Chondrocyte (in vitro differentiated cells): ENCODE measurements at places on chromosomes 11 and 22.

GRCh38 chr22:25167834-25168601 lies 31.6 kb upstream of the CRYBB3 start:
- peak; percentile 54 for DNase-seq

DNA sequence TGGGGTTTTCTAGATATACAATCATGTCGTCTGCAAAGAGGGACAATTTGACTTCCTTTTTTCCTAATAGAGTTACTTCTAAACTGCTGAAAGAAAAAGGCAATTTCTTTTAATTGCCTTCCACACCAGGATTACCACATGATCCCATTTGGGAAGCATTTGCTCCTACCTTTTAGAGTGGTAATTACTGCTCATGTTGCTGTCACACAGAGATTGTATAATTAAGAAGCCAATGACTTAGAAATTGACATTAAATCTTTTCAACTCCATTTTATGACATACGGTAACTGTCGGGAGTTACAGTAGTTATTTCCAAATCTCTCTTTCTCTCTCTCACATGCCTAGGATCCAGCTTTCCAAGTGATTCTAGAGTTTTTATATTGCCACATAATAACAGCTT lies 17.8 kb upstream of the RAG2 start:
- DNase-seq = no peak

- peak; percentile 56 for DNase-seq
These were observed 55.0 kb upstream of the EMID1 start for GRCh38 chr22:29150701-29151100.

- no peak for DNase-seq
These were observed 1.4 kb downstream of the SMPD1 start for GRCh38 chr11:6391537-6392134.

GRCh38 chr11:118877487-118878162 lies 6.1 kb upstream of the CXCR5 start:
- no peak for DNase-seq

DNA sequence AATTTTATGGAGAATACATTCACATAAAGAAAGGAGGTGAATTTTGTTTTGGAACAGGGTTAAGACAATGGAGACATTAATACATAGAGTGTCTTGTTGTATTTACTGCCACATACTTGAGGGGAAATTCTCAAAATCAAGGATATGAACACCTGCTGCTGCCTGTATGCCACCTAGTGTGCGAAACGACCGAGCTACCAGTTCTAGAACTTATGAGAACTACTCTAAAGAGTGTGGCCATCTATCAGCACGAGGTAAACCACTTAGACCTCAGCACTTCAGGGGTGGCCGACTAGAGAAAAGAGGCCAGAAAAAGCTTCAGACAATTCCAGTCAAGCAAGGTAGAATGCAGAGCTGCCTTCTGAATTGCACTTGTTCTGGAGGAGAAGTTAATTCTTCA lies 1.5 kb upstream of the AGBL2 start:
- no peak for DNase-seq

- no peak for DNase-seq
These were observed 7.4 kb downstream of the MCM5 start for GRCh38 chr22:35407362-35407761.

- no peak for DNase-seq
These were observed 115.7 kb upstream of the C11orf87 start for GRCh38 chr11:109306322-109306721.

DNA sequence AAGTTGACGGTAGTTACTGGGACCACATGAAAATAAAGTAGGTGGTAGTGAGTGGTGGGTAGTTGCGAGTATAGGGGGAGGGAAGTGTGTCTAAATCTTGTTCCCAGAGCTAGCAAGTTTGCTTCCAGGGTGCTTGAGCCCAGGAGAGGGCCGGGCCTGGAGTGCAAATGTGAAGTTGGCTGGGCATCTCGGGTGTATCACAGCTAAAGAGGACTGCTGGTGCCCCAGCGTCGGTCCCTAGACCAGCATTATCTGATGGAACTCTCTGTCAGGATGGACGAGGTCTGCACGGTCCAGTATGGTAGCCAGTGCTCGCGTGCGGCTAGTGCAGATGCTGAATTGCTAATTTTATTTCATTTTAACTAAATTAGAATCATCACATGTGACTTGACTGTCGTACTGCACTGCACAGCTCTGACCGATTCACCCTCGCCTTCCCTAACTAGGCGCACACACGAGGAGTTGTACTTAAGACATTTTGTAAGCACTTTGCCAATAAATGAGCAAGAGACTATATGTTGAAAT lies 75.4 kb downstream of the ARHGAP8 start:
- no peak for DNase-seq

- DNase-seq = no peak
These were observed at the start of gene PGR for GRCh38 chr11:101129203-101129943. TSS of gene PGR (minus strand) at chr11:101129813. CDS start at chr11:101129070, 743 bp downstream.

DNA sequence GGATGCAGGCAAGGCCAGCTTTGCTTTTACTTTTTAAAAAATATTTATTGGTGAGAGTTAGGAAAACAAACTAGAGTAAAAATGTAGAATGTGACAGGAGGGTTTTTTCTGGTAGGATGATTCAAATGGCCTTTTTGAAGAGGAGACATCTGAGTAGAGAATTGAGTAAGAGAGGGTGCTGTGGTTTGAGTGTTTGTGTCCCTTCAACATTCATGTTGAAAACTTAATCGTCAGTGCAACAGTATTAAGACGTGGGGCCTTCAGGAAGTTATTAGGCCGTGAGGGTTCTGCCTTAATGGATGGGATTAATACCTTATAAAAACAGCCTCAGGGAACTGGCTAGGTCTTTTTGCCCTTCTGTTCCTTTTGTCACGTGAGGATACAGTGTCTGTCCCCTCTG lies 288.8 kb upstream of the C11orf87 start:
- no peak for DNase-seq

- no peak for DNase-seq
These were observed 74.6 kb upstream of the SUSD2 start for GRCh38 chr22:24106385-24107381.

DNA sequence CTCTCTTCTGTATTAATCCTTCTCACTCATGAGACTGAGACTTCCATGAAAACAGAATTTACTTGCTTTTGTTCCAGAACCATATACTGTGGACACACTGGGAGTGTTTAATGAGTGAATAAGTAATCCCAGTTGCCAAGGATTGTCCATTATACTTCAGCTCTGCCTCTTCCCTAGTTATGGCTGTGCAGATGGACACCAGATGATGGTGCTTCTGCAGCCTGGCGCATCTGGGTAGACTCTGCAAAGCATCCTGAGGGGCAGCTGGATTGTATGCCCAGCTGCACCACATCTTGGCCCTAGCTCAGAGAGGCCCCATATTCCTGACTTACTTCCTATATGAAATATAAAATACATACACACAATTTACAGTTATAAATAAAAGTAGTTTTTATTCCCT lies 43.5 kb downstream of the DBX1 start:
- no peak for DNase-seq

GRCh38 chr22:41491374-41492100 lies 22.6 kb downstream of the ACO2 start:
- no peak for DNase-seq

DNA sequence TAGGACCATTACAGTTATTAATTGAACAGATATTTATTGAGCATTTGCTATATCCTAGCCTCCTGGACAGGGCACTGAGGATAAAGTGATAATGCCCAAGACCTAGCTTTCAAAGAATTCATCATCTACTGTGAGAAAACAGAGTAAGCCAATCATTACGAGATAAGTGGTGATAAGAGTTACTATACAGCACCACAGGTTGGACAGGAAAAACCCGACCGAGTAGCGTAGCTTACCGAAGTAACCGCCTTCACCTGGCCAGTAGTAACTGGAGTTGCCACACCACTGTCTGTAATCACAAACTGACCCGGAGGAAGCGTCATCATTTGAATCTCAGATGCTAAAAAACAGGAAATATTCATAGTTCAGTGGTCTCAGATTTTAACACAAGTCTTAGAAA lies 10.0 kb upstream of the NFRKB start:
- no peak for DNase-seq

DNA sequence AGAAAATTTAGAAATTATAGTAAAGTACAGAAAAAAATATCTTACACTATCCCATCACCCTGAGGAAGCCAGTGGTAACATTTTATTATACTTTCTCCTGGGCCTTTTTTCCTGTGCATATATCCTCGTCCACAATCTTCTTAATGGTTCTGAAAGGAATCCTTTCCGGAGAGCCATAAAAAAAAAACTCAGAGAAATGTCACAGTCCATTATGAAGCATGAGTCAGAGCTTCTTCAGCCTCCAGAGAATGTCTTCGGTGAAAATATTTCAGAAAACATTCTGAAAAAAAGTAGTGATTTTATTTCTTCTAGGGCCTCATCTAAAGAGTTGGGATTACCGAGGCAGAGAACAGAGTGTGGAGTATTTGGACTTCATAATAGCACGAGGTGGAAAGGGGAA lies 163.4 kb downstream of the INSC start:
- no peak for DNase-seq

DNA sequence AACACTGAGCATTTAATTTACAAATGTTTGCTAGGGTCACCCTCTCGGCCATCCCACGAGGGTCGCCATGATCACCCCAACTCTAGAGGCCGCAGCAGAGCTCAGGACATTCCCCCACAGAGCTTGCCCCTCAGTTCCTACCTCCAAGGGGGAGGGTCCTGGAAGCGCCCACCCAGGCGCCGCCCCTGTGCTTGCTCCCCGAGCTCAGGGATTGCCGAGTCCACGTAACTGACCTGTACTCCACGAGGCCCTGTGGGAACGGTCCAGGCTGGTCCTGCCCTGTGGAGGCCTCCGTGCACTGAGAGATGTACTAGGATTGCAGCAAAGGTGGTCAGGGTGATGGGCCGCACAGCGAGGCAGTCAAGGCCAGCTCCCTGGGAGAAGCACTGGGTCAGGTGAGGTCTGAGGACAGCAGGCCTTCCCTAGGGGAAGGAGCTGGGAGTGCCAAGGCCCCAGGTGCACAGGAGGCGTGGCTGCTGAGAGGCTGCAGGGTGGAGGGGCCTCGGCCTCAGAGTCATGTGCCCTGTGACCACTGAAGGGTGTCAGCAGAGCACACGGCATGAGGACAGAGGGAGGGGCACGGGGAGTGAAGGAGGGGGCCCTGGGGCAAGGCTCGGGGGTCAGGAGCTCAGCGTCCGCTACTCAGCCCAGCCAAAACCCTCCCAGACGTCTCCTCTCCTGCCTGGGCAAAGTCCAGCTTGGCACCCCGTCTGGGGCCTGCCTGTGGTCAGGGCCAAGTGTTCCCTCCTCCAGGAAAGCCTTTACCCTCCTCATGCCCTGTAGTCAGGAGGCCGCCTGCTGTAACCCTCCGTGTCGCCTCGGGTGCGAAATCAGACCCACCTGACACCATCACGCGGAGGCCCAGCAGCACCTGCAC lies 2.4 kb upstream of the MIOX start:
- no peak for DNase-seq

- no peak for DNase-seq
These were observed 87.4 kb downstream of the EIF3M start for GRCh38 chr11:32671051-32671450.

- no peak for DNase-seq
These were observed 6.4 kb upstream of the PKNOX2 start for GRCh38 chr11:125157953-125158680.

DNA sequence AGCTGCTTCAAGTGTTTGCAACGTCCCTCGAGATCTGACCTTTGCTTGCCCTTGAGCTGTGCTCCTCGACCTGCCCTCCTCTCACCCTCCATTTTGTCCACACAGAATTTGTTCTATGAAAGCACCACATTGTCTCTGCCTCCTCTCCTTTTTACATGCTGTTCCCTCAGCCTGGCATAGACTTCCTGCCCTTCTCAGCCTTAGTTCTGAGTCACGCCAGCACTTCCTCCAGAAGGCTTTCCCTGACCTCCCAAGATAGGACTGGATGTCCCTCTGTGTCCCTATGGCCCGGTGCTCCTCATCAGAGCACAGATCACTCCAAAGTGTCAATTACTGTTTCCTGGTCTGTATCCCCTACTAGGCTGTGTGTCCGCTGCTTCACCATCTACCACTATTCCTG lies 16.2 kb downstream of the JHY start:
- DNase-seq = no peak

DNA sequence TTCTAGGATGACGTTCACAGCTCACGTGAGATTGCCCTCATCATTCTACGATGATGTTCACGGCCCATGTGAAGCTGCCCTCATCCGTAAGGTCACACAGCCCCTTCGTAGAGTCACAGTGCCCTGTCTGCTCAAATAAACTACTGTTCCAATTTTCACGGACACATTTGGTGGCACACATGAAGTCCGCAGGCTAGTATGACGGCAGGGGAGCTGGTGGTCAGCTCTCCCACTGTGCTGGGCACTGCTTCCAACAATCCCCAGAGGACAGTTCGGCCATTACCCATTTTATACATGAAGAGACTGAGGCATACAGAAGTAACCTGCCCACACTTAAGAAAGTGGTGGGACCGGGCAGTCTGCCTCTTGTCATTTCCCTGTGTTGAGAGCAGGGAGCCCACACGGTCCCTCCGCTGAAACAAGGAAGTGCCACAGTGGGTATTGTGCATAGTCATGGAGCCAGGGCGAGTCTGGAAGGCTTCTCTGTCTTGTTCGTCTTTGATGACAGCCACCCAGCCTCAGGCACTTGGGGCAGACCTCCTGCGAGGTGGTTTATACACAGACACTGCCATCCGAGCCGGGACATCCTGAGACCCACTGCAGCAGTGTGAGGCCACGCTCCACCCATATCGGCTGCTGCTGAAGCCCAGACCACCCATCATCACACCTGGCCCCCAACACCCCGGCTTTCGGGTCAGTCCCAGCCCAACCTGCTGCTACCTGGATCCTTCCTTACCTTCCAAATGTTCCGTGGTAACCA lies 114.3 kb downstream of the PHF21B start:
- DNase-seq = no peak

GRCh38 chr11:93571612-93572011 lies 28.4 kb upstream of the SMCO4 start:
- no peak for DNase-seq

- DNase-seq = no peak
These were observed 24.1 kb downstream of the GRAMD1B start for GRCh38 chr11:123454060-123454651.

- no peak for DNase-seq
These were observed 6.5 kb downstream of the TMEM138 start for GRCh38 chr11:61368646-61369045.

DNA sequence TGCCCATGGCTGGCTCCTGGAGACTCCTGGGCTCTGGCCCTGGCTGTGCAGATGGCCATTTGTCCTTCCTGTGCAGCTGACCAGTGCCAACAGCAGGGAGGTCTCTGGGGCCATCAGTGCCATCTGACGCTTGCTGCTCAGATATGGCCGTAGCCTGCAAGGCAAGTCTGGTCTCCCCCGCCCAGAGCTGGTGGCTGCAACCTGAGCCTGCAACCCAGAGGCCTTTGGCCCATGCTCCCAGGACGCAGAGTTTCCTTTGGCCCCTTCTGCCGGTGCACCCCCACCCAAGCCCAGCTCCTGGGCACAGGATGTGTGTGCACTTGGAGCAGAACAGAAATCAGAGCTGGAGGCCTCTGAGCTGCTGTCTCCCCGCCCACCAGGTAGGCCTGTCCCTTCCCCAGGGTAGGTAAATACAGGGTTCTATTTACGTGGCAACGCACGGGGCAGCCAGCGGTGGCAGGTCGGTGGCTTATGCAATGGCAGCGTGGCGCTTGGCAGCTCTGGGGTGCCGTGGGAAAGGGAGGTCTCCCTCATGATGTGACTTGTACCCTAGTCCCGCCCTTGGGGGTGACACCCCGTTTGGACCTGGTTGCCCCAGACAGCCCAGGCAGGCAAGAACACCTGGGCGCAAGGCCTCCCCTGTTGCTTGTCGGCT lies 21.0 kb upstream of the MYEOV start:
- DNase-seq = peak; percentile 72

GRCh38 chr22:38205261-38206128 lies 3.7 kb downstream of the MAFF start:
- DNase-seq = no peak

- DNase-seq = peak; percentile 93
These were observed 682 bp downstream of the LARGE1 start for GRCh38 chr22:33919391-33920196.

GRCh38 chr11:116119158-116119557 lies 614.9 kb upstream of the CADM1 start:
- no peak for DNase-seq
